ENCODE measurements at places on chromosomes 3 and 15. TPM values are rescaled to one million over a fixed set of nuclear protein-coding genes. Genes with fewer than 3 reads are reported as not detected.

The PRKCD gene
- 1.8 TPM for total RNA-seq

The RTP3 gene
- total RNA-seq, result not detected

The GMNC gene
- total RNA-seq, result 0.30 TPM

The CCNL1 gene
- total RNA-seq, result 116 TPM

The CIDEC gene
- 0.09 TPM for total RNA-seq

The CFAP100 gene
- total RNA-seq, result not detected

The ISLR gene
- total RNA-seq, result 5.3 TPM

The GCSAM gene
- not detected for total RNA-seq

The CORO2B gene
- 1.8 TPM for total RNA-seq

The IL5RA gene
- not detected for total RNA-seq

The TRPM7 gene
- total RNA-seq, result 64.0 TPM

The IL12A gene
- total RNA-seq, result 0.89 TPM

The ISLR2 gene
- total RNA-seq, result 0.60 TPM

The FRMD5 gene
- 16.5 TPM for total RNA-seq

The BCHE gene
- total RNA-seq, result 54.9 TPM

The TUSC7 gene
- not detected for total RNA-seq

The TP63 gene
- not detected for total RNA-seq

The ZPLD1 gene
- 0.42 TPM for total RNA-seq

The C3orf22 gene
- not detected for total RNA-seq

The KLF15 gene
- total RNA-seq, result not detected

The SPSB4 gene
- not detected for total RNA-seq

The DUOXA1 gene
- total RNA-seq, result not detected

The HDC gene
- total RNA-seq, result not detected

The P2RY12 gene
- total RNA-seq, result not detected

The ADGRG7 gene
- 0.30 TPM for total RNA-seq

The EDEM1 gene
- total RNA-seq, result 38.3 TPM

The GOLGA8M gene
- not detected for total RNA-seq

The GABRA5 gene
- total RNA-seq, result 5.7 TPM

The TNFAIP8L3 gene
- 6.6 TPM for total RNA-seq

The LRRC49 gene
- total RNA-seq, result 28.2 TPM

The HESX1 gene
- total RNA-seq, result not detected

The CACNA2D2 gene
- total RNA-seq, result not detected

The DAPK2 gene
- not detected for total RNA-seq

The DTX3L gene
- total RNA-seq, result 8.6 TPM

The UBE2E2 gene
- 39.9 TPM for total RNA-seq

The SEMA5B gene
- total RNA-seq, result not detected

The TYRO3 gene
- total RNA-seq, result 9.6 TPM

The CKMT1A gene
- total RNA-seq, result not detected

The IL1RAP gene
- 22.9 TPM for total RNA-seq

The PLS1 gene
- total RNA-seq, result 2.7 TPM

The CTSH gene
- 3.9 TPM for total RNA-seq

The GOLGA6L9 gene
- total RNA-seq, result 3.3 TPM

The ADCY5 gene
- 1.3 TPM for total RNA-seq

The ACTC1 gene
- not detected for total RNA-seq

The EBLN2 gene
- total RNA-seq, result 8.9 TPM

The ERICH6 gene
- not detected for total RNA-seq

The ZNF660 gene
- 4.2 TPM for total RNA-seq

The TGM4 gene
- total RNA-seq, result not detected

The NME9 gene
- not detected for total RNA-seq

All from smooth muscle cell of the umbilical artery (primary cell).